Fibroblast of skin of left biceps (primary cell): ENCODE measurements at places on chromosomes 11 and 22.

- DNase-seq = no peak
Observed at GRCh38 chr11:77801477-77801876, 19.0 kb downstream of the RSF1 start.

DNA sequence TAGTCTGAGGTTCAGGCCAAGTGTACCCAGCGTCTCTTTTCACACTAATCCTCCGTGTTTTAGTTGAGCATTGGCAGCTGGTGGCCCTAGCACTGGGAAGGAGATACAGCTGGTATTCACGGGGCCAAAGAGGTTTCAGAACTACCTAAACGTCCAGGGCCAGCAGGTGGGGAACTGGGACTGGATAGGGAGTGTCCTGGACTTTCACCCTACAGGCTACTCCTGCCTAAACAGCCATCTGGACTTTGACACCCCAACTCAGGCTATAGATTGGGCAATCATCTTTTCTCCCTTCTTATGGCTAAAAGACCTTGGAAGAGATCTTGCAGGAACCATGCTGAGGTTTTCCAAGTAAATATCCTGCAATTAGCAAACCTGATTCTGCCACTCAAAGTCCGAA is 2.8 kb downstream of the SPON1 start:
- DNase-seq = no peak

GRCh38 chr22:27183474-27183873 is 526.1 kb downstream of the MIAT start:
- no peak for DNase-seq

- no peak for DNase-seq
Observed at GRCh38 chr22:32991353-32992101, 66.7 kb downstream of the SYN3 start.

DNA sequence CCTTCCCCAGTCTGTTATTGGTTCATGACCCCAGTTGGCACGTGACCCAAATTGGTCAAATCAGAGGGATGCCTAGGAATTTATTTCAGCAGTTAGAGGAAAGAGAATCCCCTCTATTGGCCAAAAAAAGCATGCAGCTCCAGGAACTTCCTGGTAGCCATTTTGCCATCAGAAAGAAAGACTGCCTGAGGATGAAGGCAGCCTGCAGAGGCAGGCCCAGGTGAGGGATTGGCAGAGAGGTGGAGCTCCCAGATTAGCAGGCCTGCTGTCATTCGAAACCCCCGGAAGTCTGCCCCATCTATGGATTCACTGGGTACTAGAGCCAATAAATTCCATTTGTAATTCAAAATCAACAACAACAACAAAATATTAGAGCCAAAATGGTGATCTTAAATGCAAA is 207.6 kb downstream of the CWF19L2 start:
- DNase-seq = no peak
